ENCODE measurements at places on chromosomes 2 and 18.

DNA sequence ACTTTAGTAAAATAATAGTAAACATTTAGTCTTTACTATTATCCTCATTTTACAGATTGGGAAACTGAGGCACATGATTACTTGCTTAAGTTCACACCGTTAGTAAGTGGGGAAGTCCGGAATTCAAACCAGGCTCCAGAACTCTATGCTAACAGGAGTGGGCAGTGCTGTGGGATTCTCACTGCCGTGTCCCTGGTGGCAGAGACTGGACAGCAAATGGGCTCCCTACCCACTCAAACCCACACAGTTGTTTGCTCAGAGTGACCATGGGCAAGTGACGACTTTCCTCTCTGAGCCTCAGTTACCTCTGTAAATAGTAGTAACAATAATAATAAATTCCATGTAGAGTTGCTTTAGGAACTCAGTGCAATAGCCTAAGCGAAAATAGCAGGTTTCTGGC lies 24.0 kb downstream of the MAIP1 start:
- DNase-seq = no peak

DNA sequence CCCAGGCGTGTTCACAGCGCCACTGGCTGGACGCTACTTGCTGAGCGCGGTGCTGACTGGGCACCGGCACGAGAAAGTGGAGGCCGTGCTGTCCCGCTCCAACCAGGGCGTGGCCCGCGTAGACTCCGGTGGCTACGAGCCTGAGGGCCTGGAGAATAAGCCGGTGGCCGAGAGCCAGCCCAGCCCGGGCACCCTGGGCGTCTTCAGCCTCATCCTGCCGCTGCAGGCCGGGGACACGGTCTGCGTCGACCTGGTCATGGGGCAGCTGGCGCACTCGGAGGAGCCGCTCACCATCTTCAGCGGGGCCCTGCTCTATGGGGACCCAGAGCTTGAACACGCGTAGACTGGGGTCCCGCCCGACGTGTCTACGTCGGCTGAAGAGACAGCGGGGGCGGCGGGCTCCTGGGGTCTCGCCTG lies 891 bp upstream of the KHK start:
- peak; percentile 30 for DNase-seq

- peak; percentile 60 for DNase-seq
Observed at GRCh38 chr2:100427627-100428258, 10.3 kb upstream of the CHST10 start.

GRCh38 chr2:226427538-226428307 lies 371.9 kb downstream of the IRS1 start:
- no peak for DNase-seq

DNA sequence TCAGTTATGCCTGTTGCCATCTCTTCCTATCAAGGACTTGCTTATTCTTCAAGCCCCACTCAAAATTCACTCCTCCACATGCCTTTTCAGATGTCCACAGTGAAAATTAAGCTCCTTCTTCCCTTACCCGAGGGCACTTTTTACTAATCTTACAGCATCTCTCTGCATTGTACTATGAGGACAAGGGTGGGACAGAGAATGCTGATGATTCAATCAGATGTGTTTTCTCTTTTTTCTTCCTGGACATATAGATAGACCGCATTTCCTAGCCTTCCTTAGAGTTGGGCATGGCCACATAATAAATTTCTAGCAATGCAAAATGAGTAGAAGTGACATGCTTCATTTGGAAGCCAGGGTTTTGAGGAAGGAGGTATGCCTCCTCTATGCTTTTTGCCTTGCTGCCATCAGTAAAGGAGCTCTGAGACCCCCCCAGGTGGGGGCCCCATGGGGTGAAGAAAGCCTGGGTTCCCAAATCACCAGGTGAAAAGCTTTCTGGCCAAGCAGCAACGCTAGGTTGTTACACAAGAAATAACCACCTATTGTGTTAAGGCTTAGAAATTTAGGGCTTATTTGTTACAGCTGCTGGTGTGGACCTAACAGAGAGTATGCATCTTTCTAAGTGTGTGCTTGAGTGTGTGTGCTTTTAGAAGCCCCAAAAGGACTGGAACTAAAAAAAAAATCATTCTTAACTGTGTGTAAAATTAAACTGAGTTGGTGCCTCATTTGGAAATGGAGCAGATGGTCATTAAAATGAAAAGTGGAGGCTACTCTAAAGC lies 424.5 kb downstream of the STK39 start:
- no peak for DNase-seq

DNA sequence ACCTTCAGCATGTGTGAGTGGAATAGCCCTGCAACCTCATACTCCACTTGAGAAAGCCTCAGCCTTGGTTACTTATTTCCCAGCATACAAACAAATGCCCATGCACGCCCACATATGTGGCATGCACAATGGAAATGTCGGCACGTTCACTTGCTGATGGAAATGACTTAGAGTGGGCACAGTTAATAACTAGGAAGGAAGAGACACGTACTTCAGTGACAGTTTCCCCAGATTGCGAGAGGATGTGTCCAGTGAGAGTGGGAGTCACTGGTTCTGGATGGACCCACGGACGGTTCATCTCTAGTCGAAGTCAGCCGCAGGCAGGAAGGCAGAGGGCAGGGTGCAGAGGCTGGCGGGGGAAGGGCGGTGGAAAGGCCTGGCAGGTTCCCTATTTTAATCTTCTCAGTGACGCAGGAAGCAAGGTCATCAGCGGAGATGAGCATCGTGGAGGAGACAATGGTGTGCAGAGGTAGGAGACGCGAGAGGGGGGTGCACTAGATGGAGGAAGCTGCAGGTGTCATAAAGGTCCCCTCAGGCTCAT lies 350.7 kb upstream of the MYT1L start:
- no peak for DNase-seq

DNA sequence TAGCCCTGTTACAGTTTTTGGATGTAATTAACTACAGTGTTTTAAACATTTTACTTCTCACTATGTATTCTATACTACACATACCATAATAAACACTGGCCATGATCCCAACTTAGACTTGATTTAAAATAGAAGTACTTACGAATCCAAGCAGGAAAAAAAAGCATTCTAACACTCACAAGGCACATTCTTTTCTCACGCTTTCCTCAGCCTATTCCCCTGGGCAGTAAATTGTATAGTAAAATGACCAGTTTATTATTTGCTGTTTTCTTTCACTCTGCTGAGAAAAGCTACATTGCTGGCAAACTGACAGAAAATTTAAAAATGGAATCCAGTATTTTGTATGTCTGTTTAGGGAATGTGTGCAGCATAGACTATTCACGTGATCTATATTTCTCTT lies 2.8 kb upstream of the TANC1 start:
- DNase-seq = no peak
